Sigmoid colon (tissue), 7 donors: ENCODE measurements at places on chromosomes 13 and 19. TPM values are rescaled to one million over a fixed set of nuclear protein-coding genes. Genes with fewer than 3 reads are reported as not detected.

Gene VSTM2B
- polyA plus RNA-seq: not detected

Gene LRG1
- polyA plus RNA-seq: 3.7 TPM

- DNase-seq: no peak
Measured at GRCh38 chr13:94121686-94122085, 357.8 kb downstream of the DCT start.

DNA sequence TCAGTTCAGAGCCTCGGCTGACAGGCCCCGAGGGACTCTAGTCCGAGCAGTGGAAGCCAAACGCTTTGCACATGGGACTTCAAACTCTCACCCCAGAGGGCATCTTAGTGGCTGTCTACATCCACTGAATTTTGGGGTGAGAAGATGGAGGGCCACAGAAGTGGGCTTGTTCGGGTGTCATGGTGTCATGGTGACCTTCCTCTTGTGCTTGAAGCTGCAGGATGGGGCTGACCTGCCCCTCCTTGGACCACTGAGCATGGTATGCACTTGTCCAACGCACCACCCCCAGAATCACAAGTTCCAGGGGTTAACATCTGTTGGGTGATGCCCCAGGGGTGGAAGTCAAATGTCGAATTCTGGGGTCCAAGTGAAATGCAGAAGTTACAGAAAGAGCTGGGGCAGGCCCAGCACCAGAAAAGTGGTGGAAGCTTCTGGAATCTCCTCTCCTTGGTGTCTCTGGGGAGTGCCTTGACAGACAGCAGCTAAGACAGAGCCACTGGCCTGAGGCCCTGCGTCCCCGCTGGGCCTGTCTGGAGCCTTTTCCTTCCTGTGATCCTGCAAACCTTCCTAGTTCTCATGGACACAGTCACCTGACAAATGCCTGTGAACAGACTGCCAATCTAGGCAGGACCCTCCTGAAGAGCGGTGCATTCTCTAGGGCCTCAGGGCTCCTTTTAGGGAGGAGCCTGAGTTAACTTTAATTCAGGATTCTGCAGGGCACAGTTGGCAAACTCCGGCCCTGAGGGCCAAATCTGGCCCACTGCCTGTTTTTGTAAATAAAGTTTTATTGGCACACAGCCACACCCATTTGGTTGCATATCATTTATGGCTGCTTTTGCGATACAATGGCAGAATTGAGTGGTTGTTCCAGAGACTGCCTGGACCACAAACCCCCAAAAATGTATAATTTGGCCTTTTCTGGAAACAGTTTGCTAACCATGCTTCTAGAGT lies 65.1 kb upstream of the RANBP3 start:
- DNase-seq: no peak

GRCh38 chr19:9966024-9966423 lies 29.7 kb upstream of the OLFM2 start:
- no peak for DNase-seq

- DNase-seq: no peak
Measured at GRCh38 chr19:15902254-15902653, 4.4 kb upstream of the CYP4F2 start.

- DNase-seq: no peak
Measured at GRCh38 chr13:110651271-110651670, 35.9 kb downstream of the NAXD start.

DNA sequence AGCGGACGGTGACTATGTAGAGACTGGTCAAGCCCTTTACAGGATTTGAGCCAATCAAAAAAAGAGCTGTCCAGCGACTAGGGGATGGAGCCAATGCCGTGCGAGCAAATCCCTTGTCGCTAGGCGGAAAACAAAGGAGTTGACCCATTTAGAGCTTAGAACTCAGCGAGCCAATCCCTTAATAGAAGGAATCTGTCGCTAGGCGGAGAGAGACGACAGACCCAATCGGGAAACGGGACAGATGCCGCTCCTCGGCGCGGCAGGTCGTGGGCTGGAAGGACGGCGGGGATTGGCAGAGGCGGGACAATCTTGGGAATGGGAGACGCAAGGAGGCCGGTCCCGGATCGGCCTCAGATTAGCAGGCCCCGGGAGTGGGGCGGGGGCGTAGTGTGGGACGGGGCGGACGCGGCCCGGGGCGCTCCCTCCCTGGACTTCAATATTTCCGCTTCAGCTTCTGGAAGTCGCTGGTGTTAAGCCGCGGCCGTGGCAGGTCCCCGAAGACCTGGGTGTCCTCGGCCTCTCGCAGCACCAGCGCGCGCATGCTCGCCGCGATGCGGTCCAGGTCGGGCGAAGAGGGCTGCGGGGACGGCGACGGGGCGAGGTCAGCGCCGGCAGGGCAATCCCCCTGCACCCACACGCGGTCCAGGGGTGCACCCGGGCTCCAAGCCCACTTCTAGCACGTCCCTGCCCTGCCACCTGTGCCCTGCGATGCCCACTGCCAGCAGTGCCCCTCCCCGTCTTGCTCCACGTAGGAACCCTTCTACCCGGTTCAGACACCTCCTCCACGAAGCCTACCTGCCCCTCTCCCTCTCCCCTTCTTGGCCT lies 2.3 kb upstream of the PNKP start:
- DNase-seq: peak; percentile 98
